ENCODE measurements at places on chromosomes 4 and X.

DNA sequence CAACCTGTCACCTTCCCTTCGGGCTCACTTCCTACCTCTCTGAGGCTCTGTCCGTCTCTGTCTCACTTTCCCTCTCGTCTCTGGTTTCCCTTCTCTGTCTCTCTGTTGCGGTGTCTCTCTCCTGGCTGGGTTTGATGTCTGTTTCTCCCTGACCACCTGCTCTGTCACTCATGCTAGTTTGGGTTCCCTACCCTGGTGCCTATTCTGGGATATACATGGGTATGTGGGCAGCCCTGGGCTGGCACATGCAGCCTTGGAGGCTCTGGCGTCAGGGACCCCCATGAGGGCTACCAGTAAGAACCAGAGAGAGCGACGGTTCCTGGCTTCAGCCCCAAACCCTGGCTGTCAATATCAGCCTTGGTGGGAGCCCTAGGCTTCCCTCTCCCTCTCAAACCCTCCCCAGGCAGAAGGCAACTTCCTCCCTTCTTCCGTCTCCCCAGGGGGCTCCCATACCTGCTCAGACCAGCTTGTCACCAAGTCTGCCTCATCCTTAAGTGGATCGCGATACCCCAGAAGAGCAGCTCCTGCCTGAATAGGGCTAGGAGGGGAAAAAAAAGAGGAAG, 314 bp downstream of the DNASE1L1 start:
- DNase-seq = no peak

DNA sequence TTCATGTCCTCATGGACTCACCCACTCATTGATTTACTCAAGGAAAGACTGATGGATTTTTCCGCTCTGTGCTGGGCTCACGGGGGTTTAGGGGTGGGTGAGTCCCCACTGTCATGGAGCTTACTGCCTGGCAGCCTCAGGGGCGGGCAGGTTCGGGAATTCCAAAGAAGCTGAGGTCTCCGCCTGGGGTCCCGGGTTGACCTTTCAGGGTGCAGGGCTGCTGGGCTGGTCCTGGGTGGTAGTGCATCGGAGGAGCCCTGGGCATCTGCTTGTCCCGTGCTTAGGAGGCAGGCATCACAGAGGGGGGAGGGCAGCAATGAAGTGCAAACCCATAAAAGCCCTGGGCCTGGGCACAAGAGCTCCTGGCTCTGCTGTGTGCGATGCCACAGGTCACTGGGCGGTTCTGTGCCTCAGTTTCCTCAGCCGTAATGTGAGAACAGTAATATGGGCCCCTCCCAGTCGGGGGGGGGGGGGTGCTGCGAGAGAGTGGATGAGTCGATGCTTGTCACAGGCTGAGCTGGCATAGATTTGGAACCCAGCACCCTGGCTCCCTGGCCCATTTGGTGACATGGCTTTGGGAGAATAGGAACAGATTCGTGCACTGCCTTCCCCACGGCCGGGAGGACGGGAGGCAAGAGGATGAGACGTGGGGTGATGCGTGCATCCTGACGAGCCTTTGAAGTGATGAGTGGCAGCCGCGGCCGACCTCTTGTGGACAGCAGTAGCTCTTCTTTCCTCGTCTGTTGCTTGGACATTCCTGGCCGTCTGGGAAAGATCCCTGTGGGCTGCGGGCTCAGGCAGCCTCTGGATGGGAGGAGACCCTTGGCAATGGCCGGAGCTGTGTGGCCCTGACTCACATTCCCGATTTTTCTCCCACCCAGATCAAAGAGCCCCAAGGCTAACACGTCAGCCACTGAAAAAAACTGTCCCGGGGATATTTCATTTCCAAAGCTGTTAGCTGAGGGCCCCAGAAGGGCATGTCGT, 42.0 kb downstream of the PSAPL1 start:
- no peak for DNase-seq

DNA sequence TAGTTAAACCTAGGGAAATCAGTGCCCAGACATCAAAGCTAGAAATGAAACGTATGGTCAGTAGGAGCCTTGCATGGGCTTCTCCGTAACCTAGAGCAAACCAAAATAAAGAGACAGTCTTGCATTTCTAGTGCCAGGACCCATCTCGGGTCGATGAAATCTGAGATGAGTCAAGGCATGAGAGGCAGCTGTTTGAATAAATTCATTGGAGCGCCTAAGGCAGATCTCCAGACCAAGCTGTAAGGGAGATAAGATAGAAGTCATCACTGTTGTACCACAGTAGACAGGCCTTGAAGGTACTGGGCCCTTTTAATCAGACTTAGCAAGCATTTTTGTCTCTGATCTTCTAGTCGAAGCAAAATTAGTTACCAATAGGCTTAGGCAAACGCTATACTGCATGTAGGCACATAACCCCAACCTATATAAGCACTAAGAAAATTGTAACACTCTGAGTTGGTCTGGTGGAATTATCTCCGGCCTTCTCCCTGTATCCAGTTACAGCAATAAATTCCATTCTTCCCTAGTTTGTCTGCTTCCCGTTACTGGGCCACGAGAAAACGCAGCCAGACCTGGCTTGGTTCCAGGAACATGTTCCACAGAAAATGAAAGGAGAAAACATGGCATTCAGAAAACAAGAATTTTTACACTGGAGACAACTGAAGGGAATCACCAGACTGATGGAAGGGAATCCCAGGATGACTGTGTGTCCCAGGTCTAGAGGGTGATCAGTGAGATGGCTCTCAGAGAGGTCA, 21.1 kb upstream of the PAPSS1 start:
- DNase-seq = no peak

GRCh38 chr4:188399834-188400233, 260.6 kb downstream of the TRIML1 start:
- no peak for DNase-seq

- DNase-seq = no peak
Observed at GRCh38 chrX:56661193-56661592, 67.8 kb upstream of the NBDY start.

- no peak for DNase-seq
Observed at GRCh38 chr4:77817304-77818072, 1.7 kb downstream of the CNOT6L start.

- DNase-seq = no peak
Observed at GRCh38 chrX:2917767-2918166, 11.4 kb downstream of the ARSD start.

DNA sequence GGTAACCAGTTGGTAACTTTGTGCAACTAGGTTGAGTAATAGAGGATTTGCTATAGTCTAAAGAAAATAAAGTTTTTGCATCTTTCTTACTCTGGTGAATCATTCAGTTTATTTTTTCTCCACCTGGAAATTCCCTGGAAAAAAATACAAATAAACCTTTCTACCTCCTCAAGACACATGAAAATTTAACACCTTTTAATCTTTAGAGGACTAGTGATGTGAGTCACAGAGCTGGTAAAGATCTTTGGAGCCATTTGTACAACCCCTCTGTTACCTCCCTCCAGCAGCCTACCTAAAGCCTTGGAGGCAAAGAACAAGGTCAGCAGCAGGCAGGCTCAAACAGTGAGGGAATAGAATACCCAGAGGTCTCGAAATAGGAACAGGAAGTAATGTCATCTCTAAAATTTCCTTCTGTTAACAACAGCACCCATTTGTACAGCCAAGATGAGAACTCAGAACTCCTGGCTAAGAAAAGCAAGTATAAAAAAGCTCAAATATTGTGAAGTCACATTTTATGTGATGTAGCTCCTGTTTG, 10.2 kb upstream of the MAOB start:
- no peak for DNase-seq

DNA sequence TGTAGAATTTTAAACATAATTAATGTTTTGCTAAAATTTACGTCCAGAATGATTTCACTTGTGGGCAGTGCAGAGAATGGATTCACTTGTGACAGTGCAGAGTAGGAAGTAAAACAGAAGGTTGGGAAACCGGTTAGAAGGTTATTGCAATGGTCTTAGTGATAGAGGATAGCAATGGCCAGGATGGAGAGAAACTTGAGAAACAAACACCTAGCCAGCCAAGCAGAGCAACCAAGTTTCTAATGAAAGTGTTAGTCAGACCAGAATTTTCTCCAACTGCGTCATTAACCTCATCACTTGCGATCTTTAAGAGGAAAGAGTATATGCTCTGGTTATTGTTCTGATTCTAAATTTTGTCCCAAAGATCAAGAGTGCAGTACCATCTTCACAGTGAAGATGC, 50.0 kb upstream of the TBC1D9 start:
- no peak for DNase-seq

DNA sequence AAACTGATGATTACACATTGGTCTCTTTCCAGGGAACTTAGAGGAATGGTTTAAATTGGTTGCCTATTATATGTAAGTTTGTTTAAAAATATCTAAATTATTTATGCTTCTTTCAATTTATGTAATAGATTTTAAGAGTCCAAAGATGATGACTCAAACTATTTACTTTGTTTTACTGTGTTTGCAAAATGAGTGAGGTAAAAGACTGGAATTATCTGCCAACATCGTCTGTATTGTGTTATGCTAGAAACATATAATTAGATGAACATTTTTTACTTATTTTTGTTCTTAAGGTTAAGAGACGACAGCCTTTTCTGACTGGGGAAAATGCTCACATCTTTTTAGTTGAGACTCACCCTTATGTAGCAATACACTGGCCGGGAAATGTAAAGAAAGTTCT, 51.1 kb upstream of the SYTL5 start:
- DNase-seq = no peak

DNA sequence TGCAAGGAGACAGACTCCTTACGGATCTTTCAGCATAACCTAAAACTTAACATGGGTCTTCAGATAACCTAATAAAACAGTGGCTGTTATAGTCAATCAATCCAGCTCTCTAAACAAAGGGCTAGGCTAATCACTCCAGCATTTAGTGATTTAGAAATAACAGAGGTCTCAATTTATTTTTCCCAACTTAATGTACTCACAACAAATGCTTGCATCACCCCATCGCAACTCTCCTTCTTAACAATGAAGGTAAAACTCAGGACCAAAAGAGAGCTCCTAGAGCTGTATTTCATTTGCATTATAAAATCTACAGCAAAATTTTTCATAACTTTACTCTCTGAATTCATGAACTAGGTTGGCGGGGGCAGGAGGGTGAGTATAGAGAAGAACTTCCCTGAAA, 1.1 kb downstream of the LIN54 start:
- DNase-seq = no peak

GRCh38 chrX:140918398-140919038, 83.9 kb upstream of the SPANXB1 start:
- peak; percentile 16 for DNase-seq

Data from T-helper 9 cell (primary cell).